ENCODE measurements at places on chromosomes 3 and 15.

- DNase-seq = no peak
Measured at GRCh38 chr3:164522073-164522763, 556.1 kb downstream of the SI start.

DNA sequence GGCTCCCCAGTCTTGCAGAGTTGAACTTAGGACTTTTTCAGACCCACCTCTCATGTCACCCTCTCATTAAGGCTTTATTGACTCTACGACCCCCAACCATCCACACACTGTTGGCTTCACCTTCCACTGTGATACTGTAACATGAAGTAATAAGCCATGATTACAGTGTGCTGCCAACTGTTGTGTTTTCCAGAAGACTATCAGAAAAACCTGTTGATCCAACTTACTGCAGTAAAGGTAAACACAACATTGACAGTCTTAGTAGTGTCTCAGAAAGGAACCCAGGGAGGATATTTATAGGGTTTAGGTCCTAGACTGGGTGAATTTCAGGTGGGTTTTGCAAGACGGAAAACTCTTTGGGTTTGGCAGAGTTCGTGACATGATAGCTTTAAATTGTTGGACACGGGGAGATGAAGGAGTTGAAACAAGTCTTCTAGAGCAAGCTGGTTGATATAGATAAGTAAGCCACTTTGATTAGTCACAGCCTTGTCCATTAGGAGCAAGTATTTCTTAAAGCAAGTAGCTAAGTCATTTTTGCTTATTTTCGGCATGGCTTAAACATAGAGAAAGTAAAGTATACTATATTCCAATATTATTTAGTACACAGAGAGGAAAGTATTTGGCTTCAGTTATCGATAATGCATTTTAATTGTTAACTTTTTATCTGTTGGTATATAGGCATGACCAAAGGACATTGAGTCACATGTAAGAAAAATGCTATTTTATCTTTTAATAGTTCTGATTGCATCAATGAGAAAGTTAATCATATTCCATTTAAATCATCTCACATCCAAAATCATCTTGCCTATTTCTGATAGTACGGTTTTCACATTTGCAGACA lies 2.4 kb upstream of the COL6A5 start:
- DNase-seq = no peak

DNA sequence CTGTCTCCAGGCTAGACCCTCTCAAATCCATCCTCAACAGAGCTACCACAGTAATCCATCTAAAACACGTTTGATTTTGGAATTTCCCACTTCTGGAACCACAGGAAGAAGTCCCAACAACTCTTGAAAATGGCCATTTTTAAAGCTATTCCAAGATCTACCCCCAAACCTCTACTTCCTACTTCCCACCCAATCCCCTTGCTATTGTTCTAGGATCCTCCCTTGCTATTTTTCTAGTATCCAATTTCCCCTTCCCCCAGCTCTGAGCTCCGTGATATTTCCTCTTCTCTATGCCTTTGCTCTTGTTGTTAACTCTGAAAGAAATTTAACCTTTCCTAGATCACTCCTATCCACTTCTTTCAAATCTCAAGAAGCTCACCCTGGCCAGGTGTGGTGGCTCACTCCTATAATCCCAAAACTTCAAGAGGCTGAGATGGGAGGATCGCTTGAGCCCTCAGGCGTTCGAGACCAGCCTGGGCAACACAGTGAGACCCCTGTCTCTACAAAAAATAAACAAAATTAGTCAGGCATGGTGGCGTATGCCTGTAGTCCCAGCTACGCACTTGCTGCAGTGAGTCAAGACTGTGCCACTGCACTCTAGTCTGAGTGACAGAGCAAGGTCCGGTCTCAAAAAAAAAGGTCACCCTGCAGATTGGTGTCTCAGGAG lies 13.0 kb downstream of the UACA start:
- DNase-seq = no peak

DNA sequence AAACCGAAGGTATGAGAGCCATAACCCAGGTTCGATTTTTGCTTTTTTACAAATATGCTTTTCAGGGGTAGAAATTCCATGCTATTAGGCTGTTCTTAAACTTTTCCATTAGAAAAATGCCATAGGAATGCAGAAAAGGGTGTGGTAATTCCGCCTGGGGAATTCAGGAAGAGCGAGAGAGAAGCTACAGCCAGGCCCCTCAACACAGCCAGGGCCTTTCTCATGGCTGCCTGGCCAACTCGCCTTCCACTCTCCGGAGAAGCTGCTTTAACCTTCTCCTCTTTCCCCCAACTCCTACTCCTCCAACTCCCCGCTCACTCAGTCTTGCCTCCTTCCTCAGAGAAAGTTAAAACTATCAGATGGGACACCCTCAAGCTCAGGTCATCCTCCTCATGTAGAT lies 9.1 kb upstream of the TICRR start:
- no peak for DNase-seq

- no peak for DNase-seq
Measured at GRCh38 chr3:120502116-120502515, 51.3 kb upstream of the FSTL1 start.

DNA sequence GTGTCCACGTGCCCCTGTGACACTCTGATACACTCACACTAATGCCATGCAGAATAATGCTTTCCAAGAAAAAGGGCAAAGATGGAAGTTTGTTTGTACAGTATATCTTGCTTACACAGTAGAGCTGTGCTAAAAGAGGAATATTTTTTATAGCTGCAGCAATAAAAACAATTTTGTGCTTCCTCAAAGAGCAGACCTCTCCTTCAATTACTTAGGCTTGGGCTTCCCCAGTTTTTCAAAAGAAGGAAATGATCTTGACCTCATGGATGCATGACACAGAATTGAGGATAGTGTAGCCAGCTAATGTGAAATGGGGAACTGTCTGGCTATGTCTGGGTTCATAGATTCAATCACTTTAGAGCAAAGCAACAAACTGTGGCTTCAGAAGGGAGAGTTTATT lies 137.4 kb downstream of the STT3B start:
- no peak for DNase-seq

- peak; percentile 78 for DNase-seq
Measured at GRCh38 chr15:52208306-52208946, 17.2 kb upstream of the GNB5 start.

- DNase-seq = no peak
Measured at GRCh38 chr3:38454178-38454883, 641 bp downstream of the ACVR2B start.

DNA sequence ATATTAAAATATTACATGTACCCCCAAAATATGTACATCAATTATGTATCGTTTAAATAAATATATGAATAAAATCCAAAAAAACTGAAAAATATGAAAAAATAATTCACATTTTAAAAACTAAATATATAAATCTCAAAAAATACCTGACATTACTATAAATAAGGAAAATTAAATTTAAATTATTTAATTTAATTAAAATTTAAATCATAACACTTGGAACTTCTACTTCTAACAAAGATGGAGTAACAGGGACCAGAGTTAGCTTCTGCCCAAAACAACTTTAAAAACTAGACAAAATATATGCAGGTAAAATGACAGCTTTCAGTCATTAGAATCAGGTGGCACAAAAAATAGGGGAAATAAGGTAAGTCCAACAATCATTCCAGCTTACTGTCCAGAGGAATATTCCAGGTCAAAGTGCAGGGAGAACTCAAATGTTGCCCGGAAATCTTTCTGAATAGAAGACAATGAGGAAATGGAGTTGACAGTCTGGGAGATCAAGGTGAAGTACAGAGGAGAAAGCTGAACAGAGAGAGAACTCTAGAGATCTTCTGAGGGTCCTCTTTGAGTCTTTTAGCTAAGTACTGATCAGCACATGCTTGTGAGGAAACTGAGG lies 207.7 kb upstream of the ATP11B start:
- DNase-seq = no peak
